ENCODE measurements at places on chromosomes 1 and 21. TPM values are rescaled to one million over a fixed set of nuclear protein-coding genes. Genes with fewer than 3 reads are reported as not detected.

The ANKRD34A gene
- total RNA-seq = not detected

The CLIC6 gene
- 8.0 TPM for total RNA-seq

The SLC30A10 gene
- total RNA-seq = not detected

The CDC73 gene
- total RNA-seq = 20.1 TPM

The FOXE3 gene
- total RNA-seq = not detected

The UCK2 gene
- total RNA-seq = 81.9 TPM

The SMCP gene
- total RNA-seq = not detected

The CAMK2N1 gene
- total RNA-seq = 42.6 TPM

The RGS1 gene
- not detected for total RNA-seq

The CSF3R gene
- total RNA-seq = not detected

The UBASH3A gene
- not detected for total RNA-seq

The PTGS2 gene
- 5.4 TPM for total RNA-seq

The UTS2 gene
- total RNA-seq = not detected

The RORC gene
- 0.17 TPM for total RNA-seq

The IVL gene
- 1.2 TPM for total RNA-seq

The KRTAP19-1 gene
- not detected for total RNA-seq

The HES3 gene
- total RNA-seq = not detected

The OR2G6 gene
- total RNA-seq = not detected

The KRTAP10-1 gene
- not detected for total RNA-seq

The CYP4A22 gene
- total RNA-seq = not detected

The OPTC gene
- not detected for total RNA-seq

The MPL gene
- not detected for total RNA-seq

The DMRTA2 gene
- not detected for total RNA-seq

The TRNP1 gene
- total RNA-seq = 127 TPM

The RAB42 gene
- total RNA-seq = 13.5 TPM

The SPRR3 gene
- not detected for total RNA-seq

The ALPL gene
- total RNA-seq = 5.1 TPM

The AHCTF1 gene
- 23.1 TPM for total RNA-seq

The CYP2J2 gene
- total RNA-seq = 1.9 TPM

The SPATA46 gene
- not detected for total RNA-seq

The TENT5C gene
- total RNA-seq = 0.07 TPM

The HFM1 gene
- 0.79 TPM for total RNA-seq

The AGMAT gene
- total RNA-seq = 0.96 TPM

The HUNK gene
- 2.8 TPM for total RNA-seq

The ADAMTS5 gene
- 17.3 TPM for total RNA-seq

The SPATA21 gene
- total RNA-seq = not detected

The CAPN8 gene
- not detected for total RNA-seq

The MMEL1 gene
- total RNA-seq = not detected

The NBPF4 gene
- not detected for total RNA-seq

The DISP1 gene
- total RNA-seq = 7.1 TPM

The SPATA17 gene
- total RNA-seq = 0.63 TPM

The MAGI3 gene
- 3.7 TPM for total RNA-seq

The SPTA1 gene
- not detected for total RNA-seq

The F13B gene
- not detected for total RNA-seq

The ALX3 gene
- not detected for total RNA-seq

The NUDT17 gene
- 1.9 TPM for total RNA-seq

The PRR9 gene
- total RNA-seq = not detected

The ABCG1 gene
- 5.4 TPM for total RNA-seq

The PGBD5 gene
- 54.0 TPM for total RNA-seq

The GPR37L1 gene
- total RNA-seq = 0.04 TPM

The BRDT gene
- total RNA-seq = not detected

The CBS gene
- 125 TPM for total RNA-seq

The GPR157 gene
- 6.4 TPM for total RNA-seq

The MANEAL gene
- total RNA-seq = 8.7 TPM

The SLC6A17 gene
- 0.75 TPM for total RNA-seq

The PIAS3 gene
- total RNA-seq = 17.7 TPM

The NDUFS2 gene
- total RNA-seq = 92.4 TPM

The GBP6 gene
- 0.21 TPM for total RNA-seq

The AGBL4 gene
- not detected for total RNA-seq

Data from kidney epithelial cell (primary cell).